ENCODE measurements at places on chromosomes 13 and 19. TPM values are rescaled to one million over a fixed set of nuclear protein-coding genes. Genes with fewer than 3 reads are reported as not detected.

DNA sequence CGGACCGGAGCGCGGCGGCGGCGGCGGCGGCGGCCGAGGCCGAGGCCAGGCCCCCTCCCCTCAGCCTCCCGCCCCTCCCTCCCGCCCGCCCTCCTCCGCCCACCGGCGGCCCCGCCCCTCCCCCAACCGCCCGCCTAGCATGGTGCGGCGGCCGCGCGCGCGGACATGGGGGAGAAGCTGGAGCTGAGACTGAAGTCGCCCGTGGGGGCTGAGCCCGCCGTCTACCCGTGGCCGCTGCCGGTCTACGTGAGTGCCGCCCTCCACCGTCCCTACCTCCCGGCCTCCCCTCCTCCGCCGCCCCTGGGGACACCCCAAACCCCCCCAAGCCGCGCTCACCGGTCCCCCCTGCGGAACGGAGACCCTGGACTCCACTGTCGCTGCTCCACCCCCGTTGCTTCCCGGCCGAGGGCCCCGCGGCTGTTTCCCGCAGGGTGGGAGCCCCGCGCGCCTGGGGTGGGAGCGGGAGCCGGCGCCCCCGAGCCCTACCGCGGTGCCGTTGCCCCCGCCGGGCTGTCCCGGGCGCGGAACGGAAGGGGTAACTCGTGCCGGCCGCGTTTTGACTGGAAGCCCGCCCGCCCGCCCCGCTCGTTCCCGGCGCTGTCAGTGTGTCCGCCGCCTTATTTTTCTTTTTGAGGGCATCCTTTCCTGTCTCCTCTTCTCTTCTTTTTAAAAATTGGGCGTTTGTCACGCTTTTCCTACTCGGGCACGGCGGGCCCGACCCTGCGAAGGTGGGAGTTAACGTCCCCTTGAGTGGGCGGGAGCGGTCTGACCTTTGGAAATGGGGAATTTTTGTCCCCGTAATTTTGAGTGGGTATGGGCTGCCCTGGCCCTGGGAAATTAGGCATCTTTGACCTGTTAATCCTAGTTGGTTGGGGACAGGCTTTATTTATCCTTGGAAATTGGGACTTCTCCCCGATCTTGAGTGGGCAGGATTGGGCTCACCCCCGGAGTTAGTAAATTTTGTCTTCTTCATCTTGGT lies 576 bp downstream of the DOT1L start:
- peaks cover 49% of the 10 kb centered on the region for H3K4me1 ChIP-seq
- H3K4me3 ChIP-seq, result peak overlapping the region; percentile 86
- H3K36me3 ChIP-seq, result no peaks in the 10 kb centered on the region
- peak overlapping the region; percentile 98 for H3K27ac ChIP-seq

DNA sequence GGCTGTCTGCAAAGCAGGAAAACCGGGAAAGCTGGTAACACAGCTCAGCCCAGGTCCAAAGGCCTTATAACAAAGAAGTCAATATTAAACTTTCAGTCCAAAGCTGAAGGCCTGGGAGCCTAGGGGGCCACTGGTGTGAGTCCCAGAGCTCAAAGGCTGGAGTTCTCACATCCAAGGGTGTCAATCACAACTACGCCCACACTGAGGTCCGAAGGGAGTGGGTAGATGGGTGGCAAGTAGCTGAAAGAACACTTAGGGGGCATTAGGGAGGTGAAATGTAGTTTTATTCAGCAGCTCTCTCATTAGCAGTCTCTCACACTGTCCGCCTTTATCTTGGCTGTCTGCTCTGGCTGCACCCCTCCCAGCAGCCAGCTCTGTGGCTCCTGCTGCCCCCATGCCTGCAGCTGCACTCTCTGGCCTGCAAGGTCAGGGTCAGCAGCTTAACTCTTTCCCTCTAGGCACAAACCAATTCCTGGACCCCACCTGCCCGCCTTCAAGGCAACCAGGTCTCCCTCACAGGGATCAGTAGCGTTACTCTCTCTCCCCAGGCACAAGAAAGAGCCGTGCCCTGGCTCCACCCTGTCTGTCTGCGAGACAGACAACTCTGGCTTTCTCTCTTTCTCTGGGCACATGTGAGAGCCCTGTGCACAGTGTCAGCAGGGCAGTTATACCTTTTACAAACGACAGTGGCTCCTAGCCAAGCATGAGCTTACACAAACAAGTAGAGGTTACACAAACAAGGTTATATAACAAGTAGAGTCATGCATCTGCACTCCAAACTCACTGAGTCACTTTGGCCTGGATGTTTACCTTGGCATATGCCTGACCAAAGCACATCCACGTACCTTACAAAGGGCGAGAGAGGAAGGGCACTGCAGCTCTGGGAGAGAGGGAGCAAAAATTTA lies 249.4 kb upstream of the PCDH20 start:
- H3K4me3 ChIP-seq, result no peak overlapping the region
- no peaks in the 10 kb centered on the region for H3K27me3 ChIP-seq
- H3K4me1 ChIP-seq, result no peaks in the 10 kb centered on the region

ZNF560 gene
- not detected for total RNA-seq

DNA sequence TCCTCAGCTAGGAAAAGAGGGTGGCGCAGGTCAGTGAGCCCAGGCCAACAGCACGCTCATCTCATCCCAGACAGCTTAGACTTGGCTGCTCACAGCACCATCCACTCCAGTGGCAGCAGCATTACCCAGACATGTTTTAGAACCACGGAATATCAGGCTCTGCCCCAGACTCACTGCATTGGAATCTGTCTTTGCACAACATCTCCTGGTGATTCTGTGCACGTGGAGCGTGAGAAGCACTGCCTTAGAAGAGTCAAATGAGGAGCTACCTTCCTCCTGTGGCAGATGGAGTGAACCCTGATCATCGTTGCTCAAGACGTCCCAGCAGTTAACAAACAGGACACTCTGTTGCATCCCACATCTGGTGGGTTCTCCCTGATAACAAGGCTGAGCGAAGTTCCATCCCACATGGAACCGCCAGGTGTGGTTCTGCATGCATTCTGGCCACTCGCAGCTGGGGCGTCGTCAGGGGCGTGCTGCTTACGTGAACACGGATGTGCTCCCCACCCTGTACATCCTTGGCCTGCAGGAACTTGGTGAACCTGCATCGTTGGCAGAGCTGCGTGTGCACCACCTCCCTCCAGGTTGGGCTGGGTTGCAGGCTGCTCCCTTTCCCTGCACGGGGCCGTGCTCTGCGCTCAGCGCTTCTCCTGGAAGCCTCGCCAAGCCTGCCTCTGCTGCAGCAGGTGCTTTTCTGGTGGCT lies 25.2 kb upstream of the ATP11A start:
- H3K27ac ChIP-seq, result no peak overlapping the region
- H3K27me3 ChIP-seq, result no peaks in the 10 kb centered on the region
- no peak for DNase-seq
- no peaks in the 10 kb centered on the region for H3K36me3 ChIP-seq

GRCh38 chr13:94031609-94032008 lies 447.9 kb downstream of the DCT start:
- H3K36me3 ChIP-seq, result no peaks in the 10 kb centered on the region
- no peak overlapping the region for H3K27ac ChIP-seq
- no peak overlapping the region for H3K4me3 ChIP-seq

STK11 gene
- total RNA-seq, result 60.9 TPM

ATP1A3 gene
- total RNA-seq, result not detected

DNA sequence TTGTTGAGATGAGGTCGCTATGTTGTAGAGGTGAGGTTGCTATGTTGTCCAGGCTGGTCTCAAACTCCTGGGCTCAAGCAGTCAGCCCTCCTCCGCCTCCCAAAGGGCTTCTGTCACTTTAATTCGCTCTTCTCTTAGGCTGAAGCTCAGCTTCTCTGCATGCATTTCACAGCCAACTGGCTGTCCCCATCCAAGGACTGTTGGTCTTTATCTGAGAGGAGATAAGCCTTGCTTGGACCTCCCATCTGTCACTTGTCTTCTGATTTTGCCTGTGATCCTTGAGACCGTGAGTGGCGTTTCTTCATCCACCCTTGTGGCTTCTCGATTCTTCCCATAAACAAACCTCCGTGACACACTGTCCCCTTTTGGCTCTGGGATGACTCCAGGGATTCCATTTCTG lies 24.4 kb downstream of the CERS1 start:
- H3K4me1 ChIP-seq, result peaks cover 35% of the 10 kb centered on the region
- H3K36me3 ChIP-seq, result peaks cover 13% of the 10 kb centered on the region
- H3K4me3 ChIP-seq, result no peak overlapping the region
- H3K27me3 ChIP-seq, result peaks cover 14% of the 10 kb centered on the region
- H3K27ac ChIP-seq, result no peak overlapping the region
- DNase-seq, result no peak

DNA sequence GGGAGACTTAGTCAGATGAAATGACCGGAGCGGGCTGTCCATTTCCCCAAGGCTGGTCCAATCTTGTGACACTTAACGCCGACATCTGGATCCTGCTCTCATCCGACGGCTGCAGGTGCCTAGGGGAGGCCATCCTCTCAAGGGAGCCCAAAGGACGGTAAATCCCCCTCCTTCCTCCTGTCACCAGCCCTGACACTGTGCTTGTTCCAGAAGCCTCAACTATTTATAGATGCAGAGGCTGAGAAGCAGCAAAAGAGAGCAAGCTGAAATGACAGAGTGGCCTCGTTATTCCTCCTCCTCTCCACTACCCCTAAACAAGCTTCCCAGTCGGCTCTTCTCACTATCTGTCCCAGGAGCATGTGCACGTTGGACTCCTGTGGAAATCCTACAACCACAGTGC lies 533.7 kb downstream of the LIG4 start:
- H3K4me1 ChIP-seq, result no peaks in the 10 kb centered on the region
- no peak overlapping the region for H3K4me3 ChIP-seq
- H3K27me3 ChIP-seq, result no peaks in the 10 kb centered on the region
- no peaks in the 10 kb centered on the region for H3K36me3 ChIP-seq
- no peak for DNase-seq
- H3K27ac ChIP-seq, result no peak overlapping the region

MYH14 gene
- 21.6 TPM for total RNA-seq

DNA sequence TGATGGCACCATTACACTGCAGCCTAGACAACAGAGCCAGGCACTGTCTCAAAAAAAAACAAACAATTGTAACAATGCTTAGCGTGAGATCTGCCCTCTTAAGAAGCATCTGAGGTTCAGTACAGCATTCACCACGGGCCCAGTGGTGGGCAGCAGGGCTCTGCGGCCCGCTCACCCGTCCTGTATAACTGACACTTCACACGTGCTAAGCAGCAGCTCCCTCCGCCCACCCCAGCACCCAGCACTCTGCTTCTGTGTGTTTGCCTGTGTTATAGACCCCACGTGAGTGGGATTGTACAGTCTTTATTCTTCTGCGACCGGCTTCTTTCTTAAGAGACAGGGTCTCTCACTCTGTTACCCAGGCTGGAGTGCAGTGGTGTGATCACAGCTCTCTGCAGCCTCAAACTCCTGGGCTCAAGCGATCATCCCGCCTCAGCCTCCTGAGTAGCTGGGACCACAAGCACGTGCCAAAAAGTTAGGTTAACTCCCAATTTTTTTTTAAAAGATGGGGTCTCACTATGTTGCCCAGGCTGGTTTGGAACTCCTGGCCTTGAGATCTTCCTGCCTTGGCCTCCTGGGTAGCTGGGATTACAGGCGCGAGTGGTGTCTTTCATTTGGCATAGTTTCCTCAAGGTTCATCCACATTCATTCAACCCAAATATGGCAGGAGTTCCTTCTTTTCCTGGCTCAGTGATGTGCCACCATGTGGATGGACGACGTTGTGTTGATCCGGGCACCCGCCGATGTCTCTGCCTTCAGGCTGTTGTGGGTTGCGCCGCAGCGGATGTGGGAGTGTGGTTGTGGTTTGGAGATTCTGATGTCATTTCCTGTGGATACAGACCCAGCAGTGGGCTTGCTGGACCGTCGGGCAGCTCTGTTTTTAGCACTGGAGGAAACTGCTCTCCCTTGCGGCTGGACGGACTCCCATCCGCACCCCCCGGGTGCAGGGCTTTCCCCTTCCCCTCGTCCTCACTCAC lies 170.0 kb downstream of the KDM4B start:
- H3K27me3 ChIP-seq, result no peaks in the 10 kb centered on the region
- H3K36me3 ChIP-seq, result peaks cover 63% of the 10 kb centered on the region
- no peak overlapping the region for H3K4me3 ChIP-seq
- H3K4me1 ChIP-seq, result peaks cover 6% of the 10 kb centered on the region
- no peak overlapping the region for H3K27ac ChIP-seq

GRCh38 chr19:36049080-36049698 lies 4.9 kb downstream of the THAP8 start:
- no peaks in the 10 kb centered on the region for H3K27me3 ChIP-seq
- peaks cover 24% of the 10 kb centered on the region for H3K4me1 ChIP-seq
- DNase-seq, result no peak
- no peak overlapping the region for H3K27ac ChIP-seq
- H3K4me3 ChIP-seq, result no peak overlapping the region

- DNase-seq, result no peak
- peaks cover 21% of the 10 kb centered on the region for H3K27me3 ChIP-seq
- no peaks in the 10 kb centered on the region for H3K4me1 ChIP-seq
Observed at GRCh38 chr13:28429685-28430290, 65.1 kb downstream of the FLT1 start.

DNA sequence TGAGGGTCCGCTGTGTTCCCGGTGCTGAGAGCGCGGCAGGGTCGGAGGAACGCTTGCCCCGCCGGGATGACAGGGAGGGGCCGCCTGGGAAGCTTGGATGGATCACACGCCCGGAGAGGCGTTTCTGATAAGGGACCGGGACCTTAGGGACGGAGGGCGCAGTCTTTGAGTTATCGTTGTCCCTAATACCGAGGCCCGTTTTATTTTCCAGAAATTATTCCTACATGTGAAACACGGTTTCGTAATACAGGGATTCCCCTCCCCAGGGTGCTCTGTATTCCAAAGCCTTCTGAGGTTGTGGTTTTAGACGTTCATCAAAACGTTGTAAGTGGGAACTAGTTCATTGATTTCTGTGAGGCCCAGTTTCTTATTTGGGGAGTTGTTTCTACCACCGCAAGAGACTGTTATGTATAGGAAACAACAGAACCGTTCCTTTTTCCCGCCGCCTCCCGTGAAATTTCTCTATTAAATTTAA lies 752 bp downstream of the PDCD5 start:
- peak overlapping the region; percentile 88 for H3K27ac ChIP-seq
- no peaks in the 10 kb centered on the region for H3K27me3 ChIP-seq
- H3K4me3 ChIP-seq, result peak overlapping the region; percentile 74
- peaks cover 27% of the 10 kb centered on the region for H3K36me3 ChIP-seq

SUGT1 gene
- 23.0 TPM for total RNA-seq

GRCh38 chr19:16207490-16208025 lies 9.8 kb downstream of the AP1M1 start:
- H3K4me1 ChIP-seq, result peaks cover 15% of the 10 kb centered on the region
- DNase-seq, result no peak
- no peaks in the 10 kb centered on the region for H3K27me3 ChIP-seq
- H3K27ac ChIP-seq, result no peak overlapping the region

DNA sequence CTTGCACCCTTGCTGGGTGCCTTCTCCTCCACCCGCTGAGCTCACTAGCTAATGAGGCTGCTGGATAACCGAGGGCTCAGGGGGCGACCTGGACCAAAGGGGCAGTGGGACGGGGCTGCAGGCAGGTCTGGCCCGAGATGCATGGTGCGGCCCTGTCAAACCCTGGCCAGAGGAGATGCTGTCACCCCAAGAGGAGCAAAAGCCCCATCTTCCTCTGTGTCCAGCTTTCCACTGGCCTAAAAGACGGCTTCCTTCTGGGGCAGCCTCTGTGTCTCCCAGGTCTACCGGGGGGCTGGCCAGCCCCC lies 261.8 kb downstream of the TBC1D4 start:
- no peak overlapping the region for H3K27ac ChIP-seq
- H3K4me3 ChIP-seq, result no peak overlapping the region
- no peaks in the 10 kb centered on the region for H3K36me3 ChIP-seq
- DNase-seq, result no peak
- H3K4me1 ChIP-seq, result peaks cover 8% of the 10 kb centered on the region

Data from stomach (tissue), 19 donors.